ENCODE measurements at places on chromosomes 2 and 18.

DNA sequence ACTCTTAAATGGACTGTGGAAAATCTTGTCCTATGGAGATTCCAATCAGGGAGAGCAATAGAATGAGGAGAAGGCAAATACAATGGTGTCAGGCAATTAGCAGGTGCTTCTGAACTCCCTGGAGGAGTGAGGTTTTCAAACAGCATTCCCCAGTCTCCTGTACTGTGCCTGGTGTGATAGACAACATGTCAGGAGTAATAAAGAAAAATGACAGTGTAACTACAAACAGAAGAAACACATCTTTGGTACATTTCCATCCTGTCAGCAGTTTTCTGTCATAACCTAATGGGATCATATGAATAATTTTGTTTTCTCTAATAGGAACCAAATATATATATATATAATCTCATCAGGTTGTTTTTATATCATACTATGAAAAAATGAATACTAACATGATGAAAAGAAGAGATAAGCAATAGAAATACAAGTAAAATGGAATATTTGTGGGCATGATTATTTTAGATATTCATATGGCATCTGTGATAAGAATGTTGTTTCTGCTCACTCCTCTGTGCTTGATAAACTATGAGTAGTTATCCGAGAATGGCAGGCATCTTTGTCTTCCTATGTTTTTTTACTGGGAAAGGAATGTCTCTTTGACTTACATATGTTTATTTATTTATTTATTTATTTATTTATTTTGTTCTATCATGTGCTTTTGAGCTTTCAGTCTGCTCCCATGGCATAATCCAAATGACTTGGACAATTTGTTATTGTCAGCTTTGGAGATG is 441.7 kb downstream of the TXNL1 start:
- no peak for DNase-seq

DNA sequence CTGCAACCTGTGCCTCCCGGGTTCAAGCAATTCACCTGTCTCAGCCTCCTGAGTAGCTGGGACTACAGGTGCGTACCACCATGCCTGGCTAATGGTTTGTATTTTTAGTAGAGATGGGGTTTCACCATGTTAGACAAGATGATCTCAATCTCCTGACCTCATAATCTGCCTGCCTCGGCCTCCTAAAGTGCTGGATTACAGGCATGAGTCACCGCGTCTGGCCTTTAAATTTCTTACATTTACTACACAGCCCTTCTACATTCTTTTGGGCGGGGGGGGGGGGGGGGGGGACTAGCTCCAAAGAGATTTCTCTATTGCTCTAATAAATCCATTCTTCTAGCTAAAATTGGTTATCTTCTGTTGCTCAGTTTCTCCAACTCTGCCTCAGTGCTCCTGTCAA is 964.9 kb upstream of the ACVR2A start:
- DNase-seq: no peak

DNA sequence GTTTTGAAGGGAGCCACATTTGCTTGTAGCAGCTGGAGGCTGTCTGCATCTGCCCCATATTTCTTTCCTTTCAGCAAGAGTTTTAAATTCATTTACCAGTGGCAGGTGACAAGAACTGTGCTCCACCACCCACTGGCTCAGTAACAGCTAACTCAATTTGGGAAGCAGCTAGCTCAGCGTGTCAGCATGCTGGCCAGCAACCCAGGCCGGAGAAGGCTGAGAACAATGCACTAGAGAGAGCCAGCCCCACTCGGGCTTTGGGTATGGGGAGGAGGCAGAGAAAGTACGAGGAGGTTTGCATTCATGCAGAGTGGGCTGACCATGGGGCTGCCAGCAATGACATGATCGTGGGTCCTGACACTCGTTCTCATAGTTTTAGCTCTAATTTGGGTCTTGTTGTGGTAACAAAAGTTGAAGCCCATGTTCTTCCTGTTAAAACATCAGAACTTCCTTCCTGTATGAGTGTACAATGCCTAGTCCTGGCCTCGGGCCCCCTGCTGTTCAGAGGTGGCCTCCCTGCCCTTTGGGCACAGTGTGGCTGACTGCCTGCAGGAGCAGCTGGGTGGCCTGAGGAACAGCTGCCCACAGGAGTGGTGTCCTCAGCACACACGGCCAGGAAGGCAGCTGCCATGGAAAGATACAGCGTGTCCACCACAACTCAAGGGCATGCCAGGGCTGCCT is 23.0 kb downstream of the CDC42EP3 start:
- peak; percentile 31 for DNase-seq

GRCh38 chr2:74778381-74779264 is 55.3 kb upstream of the HK2 start:
- no peak for DNase-seq

- DNase-seq: no peak
Measured at GRCh38 chr2:19899985-19900930, 1.5 kb downstream of the TTC32 start.
